ENCODE measurements at places on chromosomes 5 and 9. TPM values are rescaled to one million over a fixed set of nuclear protein-coding genes. Genes with fewer than 3 reads are reported as not detected.

The PRDM9 gene
- not detected for total RNA-seq

The NTNG2 gene
- total RNA-seq, result 5.1 TPM

The SKP1 gene
- 685 TPM for total RNA-seq

The GPX8 gene
- total RNA-seq, result 29.6 TPM

The MORN5 gene
- total RNA-seq, result not detected

The NMUR2 gene
- 6.4 TPM for total RNA-seq

The KIF4B gene
- total RNA-seq, result not detected

The FGF1 gene
- not detected for total RNA-seq

The SLC25A2 gene
- total RNA-seq, result not detected

The VCP gene
- 118 TPM for total RNA-seq

The PPP3R2 gene
- total RNA-seq, result not detected

The ANKRD34B gene
- 3.4 TPM for total RNA-seq

The RNF183 gene
- 0.23 TPM for total RNA-seq

GRCh38 chr5:78007233-78007632 lies 231.1 kb upstream of the TBCA start:
- DNase-seq, result no peak

GRCh38 chr9:110146373-110146772 lies 61.6 kb downstream of the C9orf152 start:
- DNase-seq, result peak; percentile 38

DNA sequence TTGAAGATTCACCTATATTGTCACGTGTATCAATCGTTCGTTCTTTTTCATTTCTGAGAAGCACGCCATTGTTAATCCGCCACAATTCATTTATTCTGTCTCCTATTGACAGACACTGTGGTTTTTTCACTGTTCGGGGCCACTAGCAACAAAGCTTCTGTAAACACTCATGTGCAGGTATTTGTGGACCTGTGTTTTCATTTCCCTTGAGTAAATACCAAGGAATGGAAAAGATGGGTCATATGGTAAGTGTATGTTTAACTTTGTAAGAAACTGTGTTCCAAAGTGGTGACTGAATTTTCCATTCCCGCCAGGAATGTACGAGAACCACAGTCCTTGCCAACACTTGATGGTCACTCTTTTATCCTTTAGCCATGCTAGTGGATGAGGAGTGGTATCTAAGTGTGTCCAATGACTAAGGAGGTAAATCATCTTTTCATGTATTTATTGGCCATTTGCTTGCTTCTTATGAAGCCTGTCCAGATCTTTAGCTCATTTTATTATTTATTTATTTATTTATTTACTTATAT lies 10.7 kb downstream of the ABO start:
- DNase-seq, result no peak

- no peak for DNase-seq
Observed at GRCh38 chr9:26723486-26723885, 169.1 kb downstream of the CAAP1 start.

DNA sequence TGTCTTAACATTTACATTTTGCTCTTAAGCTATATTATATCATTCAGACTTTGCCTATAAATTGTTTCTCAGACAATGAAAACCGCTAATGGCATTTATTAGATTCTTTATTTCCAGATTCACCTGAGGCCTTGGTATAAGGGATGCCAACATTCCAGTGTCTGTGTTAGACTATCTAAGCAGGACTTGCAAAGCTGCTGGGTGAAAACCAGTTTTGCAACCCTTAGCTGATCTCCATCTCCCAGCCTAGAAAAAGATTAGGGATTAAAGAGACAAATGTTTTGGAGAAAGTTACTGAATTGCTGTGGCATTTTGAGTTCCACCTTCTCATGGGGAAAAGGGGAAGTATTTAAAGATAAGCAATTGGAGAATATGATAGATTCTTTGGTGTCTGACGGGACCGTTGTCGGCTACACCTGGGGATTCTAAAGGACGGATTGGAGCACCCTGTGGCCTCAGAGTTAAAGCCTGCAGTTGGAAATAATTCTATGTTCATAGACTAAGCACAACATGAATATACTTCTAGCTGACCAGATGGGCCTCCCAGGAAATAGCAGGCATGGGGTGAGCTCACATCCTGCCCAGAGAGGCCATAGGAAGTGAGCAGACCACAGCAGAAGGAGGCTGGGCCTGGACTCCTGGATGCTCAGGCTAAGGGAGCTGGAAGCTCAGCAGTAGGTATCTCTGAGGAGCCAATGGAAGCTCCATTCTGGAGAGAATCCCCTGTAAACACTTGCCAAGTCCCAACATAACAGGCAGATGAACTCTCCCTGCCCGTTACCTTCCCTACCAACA lies 21.8 kb downstream of the ENTREP1 start:
- no peak for DNase-seq

GRCh38 chr9:13688223-13688989 lies 408.9 kb upstream of the MPDZ start:
- DNase-seq, result peak; percentile 2

GRCh38 chr5:151890299-151890698 lies 34.4 kb downstream of the GLRA1 start:
- DNase-seq, result no peak

GRCh38 chr5:171418316-171418981 lies 998 bp upstream of the FGF18 start:
- DNase-seq, result peak; percentile 81

GRCh38 chr5:76333571-76333970 lies 69.5 kb upstream of the IQGAP2 start:
- DNase-seq, result no peak

- no peak for DNase-seq
Observed at GRCh38 chr5:135472141-135472540, 20.0 kb upstream of the TIFAB start.

GRCh38 chr9:4020755-4021296 lies 279.0 kb downstream of the GLIS3 start:
- no peak for DNase-seq

DNA sequence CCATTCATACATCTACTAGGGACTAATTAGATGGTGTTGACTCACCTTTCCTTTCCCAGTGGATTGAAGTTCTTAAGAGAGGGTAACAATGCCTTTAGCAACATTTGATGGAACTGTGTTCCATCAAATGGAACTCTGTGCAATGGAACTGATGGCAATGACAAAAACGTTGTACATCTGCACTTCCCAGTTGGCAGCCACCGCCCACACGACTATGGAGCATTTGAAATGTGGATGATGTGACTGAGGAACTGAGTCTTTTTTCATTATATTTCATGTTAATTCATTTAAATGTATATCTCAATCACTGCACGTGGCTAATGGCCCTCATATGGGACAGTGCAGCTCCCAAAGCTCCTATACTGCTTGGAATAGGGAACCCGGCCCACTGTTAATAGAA lies 39.0 kb upstream of the ICE1 start:
- DNase-seq, result no peak

DNA sequence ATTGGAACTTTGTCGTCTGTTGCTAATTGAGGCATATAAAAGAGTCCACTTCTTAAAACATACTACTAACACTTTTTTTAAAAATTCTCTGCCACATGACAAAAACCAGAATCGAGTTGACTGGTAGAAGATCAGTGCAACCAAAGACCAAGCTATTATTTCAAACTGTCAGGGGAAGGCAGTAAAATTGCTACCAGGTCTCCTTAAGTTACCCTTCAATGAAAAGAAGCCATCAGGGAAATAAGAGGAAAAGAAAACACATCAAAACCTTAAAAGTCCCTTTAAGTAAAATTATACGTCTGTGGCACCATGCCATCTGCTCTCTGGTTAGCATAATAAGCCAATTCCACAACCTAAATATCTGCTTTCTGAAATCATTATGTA lies 9.6 kb downstream of the ZNF608 start:
- no peak for DNase-seq

- peak; percentile 10 for DNase-seq
Observed at GRCh38 chr5:108661590-108662219, 86.0 kb upstream of the FER start.

DNA sequence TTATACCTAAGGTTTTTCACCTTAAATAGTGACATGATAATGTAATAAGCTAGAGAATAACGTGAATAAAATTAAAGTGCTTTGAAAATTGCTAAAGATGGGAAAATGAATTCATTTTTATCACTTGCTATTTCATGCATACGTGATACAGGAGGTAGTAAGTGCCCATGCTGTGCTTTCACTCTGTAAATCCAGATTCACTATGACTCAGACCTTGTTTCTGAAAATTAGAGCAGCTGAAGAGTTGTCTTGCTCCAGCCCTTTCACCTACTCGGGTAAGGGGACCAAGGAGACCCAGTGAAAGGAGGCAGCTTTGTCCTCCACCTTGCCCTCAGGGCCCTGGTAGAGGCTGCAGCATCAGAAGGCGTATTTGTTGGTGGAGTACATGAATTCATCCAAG lies 87.9 kb downstream of the ANKH start:
- DNase-seq, result no peak

GRCh38 chr5:121189342-121190305 lies 662.1 kb upstream of the FTMT start:
- no peak for DNase-seq

DNA sequence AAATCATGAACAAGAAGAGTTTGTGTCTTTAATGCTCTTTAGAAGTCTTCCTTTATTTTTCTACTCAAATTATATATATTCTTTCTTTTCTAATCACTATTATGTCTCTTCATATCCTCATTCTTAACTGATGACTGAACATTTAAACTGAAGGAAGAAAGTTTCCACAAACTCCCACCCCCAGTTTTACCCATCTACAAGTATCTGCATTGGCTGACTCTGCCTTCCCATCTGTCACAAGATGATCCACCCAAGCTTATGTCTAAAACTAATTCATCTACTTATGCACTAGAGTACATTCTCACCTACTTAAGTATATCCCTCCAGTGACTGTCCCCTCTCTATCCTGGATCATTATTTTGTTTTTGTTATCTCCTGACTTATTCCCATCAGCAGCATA lies 344.5 kb downstream of the PRR16 start:
- no peak for DNase-seq

DNA sequence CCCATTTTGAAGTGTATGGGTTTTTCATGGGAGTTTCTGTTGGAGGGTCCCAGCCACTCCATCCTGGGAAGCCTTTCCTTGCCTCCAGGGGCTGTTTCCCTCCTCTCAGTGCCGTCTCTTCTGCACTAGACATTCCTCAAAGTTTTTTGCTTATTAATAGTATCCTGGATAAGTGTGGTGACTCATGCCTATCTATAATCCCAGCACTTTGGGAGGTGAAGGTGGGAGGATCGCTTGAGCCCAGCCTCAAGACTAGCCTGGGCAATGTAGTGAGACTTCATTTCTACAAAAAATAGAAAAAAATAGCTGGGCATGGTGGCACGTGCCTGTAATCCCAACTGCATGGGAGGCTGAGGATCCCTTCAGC lies 43.1 kb downstream of the RALGPS1 start:
- no peak for DNase-seq

DNA sequence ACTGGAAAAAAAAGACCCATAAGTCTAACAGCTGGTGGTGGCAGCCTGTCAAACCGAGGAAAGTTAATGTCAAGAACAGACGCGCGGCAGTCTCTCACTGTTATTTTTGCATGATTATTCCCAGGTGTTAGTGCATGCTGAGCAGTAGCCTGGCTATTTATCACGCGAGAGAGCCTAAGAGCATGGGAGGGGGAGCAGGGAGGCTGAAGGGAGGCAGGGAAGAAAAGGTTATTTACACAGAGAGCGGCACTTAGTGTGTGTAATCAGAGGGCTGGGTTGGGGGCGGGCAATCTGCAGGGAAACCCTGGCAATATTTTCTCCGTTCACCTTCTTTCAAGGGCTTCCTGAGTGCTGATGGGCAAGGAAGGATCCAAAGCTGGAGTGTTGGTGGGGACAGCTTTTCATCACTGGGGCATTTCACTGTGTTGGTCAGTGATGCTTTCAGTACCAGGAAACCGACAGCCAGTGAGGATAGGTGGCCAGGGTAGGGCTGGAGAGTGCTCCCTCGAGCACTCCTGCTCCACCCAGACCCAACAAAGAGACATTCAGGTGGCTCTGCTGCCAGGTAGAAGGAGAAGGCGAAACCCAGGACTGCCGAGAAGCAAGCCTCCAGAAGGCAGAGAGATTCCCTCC lies 39.6 kb downstream of the ZNF608 start:
- DNase-seq, result no peak

- no peak for DNase-seq
Observed at GRCh38 chr9:70054521-70054920, 10.9 kb downstream of the MAMDC2 start.

DNA sequence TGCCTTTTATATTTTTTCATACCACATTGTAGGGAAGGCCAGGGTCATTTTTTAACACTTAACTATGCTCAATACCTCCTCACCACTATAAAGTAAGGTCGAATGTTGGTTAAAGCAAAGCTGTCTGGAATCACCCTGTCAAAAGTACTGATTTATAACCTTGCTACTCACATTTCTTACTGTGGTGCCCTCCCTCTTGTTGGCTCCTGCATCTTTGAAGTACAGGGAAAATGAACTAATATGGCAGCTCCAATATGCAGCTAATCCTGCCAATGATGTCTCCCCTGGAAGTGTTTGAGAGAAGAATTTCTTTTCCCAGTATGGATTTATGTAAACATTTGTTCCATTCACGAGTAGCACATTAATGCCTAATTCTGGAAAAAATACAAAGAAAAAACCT lies 108.4 kb upstream of the RPS23 start:
- DNase-seq, result no peak

DNA sequence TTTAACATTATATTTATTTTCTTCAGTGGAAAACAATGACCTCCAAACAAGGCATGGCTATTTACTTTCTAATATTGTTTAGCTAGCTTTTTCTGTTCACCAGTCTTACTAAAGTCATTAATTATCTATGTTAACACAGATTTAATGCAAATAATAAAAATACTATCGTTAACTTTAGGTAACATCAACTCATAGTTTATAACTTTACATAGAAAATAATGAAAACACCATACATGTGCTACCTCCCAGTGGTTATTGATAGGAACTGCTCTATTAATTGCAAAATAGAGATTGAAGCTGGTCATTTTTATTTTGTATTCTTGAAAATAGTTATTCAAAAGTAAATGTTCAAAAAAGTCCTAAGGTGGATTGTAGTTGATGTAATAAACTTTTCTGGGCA lies 78.3 kb upstream of the HCN1 start:
- DNase-seq, result no peak

GRCh38 chr9:87836951-87837705 lies 45.5 kb upstream of the SPATA31E1 start:
- no peak for DNase-seq

DNA sequence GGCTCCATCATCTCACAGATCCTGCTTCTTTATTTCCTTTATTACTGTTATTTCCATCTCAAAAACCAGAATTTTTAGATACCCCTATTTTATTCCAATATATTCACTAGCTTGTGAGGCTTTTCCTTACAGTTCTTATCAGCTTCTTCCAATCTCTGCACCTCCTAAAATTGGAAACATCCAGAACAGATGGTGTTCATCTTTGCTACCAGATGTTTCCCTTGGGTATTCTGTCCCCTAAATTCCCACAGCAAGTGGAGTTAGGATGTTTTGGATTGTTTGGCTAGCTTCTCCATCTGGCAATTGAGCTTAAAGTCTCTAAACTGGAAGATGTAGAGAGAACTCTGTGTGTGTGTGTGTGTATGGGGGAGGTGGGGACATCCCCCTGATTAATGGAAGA lies 580.4 kb downstream of the DTWD2 start:
- no peak for DNase-seq

GRCh38 chr9:5468850-5469249 lies 18.5 kb downstream of the CD274 start:
- DNase-seq, result no peak

Data from Caki2 (cell line).